ENCODE measurements at places on chromosomes 1 and 21.

- no peak for DNase-seq
Observed at GRCh38 chr1:227901239-227901905, 46.4 kb downstream of the WNT9A start.

- no peak for DNase-seq
Observed at GRCh38 chr1:209485167-209485566, 98.3 kb upstream of the CAMK1G start.

GRCh38 chr1:25066731-25067517 lies 136.8 kb upstream of the RUNX3 start:
- no peak for DNase-seq

GRCh38 chr1:204149107-204149506 lies 2.7 kb downstream of the ETNK2 start:
- DNase-seq, result no peak

GRCh38 chr1:160954158-160955104 lies at the start of gene ITLN2:
TSS of gene ITLN2 (minus strand) at chr1:160954809. CDS start at chr1:160954741, 68 bp downstream.
- no peak for DNase-seq

DNA sequence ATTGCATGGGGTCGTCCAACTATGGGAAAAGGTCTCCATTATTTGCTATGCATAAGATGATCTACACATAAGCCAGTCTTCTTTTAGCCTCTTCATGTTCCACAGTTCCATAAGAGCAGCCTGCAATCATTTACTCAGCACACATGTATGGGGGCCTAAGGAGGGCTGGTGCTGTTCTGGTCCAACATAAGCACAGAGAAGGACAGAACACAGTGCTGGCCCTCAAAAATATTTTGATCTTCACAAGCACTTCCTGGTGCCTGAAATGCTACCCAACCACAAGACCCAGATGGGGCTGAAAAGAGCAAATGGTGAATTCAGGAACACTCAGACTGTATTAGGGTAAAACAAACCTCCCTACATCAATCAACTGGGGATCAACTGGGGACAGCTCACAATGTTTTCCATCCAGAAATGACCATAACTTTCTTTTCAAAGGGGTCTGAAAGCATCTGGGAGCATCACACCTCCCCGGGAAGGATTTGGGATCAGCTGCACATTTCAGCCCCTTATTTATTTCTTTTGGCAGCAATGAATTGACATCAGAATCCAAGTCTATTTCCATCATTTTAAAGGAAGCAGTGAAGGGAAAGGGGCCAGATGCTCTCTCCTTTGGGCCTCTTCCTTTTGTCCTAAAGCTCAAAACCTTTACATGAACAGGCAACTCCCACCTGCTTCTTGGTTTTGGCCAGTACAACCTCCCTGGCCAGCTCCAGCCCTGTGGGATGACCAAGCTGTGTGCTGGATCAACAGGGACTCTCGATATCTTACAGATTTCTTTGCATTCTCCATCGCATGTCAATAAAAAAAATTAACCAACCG lies 45.7 kb downstream of the KCNN3 start:
- no peak for DNase-seq

- DNase-seq, result no peak
Observed at GRCh38 chr1:224846119-224846907, 83.2 kb upstream of the DNAH14 start.

GRCh38 chr1:117612517-117613248 lies 6.8 kb downstream of the TENT5C start:
- no peak for DNase-seq

DNA sequence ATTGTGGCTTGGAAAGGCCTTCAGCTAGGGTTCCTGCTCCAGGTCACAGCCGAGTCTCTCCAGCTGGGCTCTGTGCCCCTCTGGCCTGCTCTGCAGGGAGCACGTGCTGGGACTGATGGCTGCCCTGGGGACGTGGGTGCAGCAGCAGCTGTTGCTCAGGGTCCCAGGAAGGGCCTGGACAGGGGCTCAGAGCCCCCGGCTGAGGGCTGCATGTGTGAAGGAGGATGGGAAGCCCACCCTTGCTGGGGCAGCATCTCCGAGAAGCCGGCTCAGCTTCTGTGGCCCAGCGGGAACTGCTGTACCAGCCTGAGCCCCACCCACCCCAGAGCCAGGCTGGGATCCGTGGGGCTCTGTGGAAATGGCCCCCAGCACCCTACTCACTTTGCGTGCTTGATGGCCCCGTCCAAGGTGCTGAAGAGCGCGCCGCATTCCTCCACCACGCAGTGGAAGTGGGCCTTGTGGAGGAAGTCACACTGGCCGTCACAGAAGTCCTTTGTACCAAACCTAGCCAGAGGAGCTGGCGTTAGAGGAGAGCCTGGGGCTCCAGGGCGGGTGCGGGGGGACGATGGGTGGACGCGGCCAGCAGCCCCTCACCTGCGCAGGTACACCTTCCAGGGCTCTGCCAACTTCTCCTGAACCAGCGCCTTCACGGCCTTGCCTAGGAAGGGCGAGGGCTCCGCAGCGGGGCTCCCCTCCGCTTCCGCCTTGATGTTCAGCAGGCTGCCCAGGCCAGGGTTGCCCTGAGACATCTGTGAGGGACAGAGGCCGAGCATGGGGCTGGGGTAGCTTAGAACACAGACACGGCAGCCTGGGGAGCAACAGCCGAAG lies 147.5 kb downstream of the CASZ1 start:
- no peak for DNase-seq
